Muscle of back (tissue), 13 donors: ENCODE measurements at places on chromosomes 11 and 22. TPM values are rescaled to one million over a fixed set of nuclear protein-coding genes. Genes with fewer than 3 reads are reported as not detected.

DNA sequence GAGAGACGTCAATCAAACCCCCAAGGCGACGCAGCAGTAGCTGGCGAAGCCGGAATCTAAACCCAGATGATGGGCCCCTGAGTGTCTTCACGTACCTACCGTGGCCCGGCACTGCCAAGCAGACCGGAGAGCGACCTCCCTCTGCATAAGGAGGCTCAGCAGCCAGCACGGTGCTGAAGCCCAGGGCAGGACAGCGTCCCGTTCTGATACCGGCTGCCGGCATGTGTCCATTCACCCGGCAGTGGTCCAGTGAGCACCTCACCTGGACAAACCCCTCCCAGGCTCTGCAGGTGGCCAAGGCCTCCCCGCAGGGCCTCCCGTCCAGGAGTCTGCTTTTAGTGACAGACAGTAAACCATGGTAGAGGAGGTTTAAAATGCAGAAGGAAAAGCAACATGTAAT, 142.0 kb downstream of the BRD1 start:
- no peak for DNase-seq

DNA sequence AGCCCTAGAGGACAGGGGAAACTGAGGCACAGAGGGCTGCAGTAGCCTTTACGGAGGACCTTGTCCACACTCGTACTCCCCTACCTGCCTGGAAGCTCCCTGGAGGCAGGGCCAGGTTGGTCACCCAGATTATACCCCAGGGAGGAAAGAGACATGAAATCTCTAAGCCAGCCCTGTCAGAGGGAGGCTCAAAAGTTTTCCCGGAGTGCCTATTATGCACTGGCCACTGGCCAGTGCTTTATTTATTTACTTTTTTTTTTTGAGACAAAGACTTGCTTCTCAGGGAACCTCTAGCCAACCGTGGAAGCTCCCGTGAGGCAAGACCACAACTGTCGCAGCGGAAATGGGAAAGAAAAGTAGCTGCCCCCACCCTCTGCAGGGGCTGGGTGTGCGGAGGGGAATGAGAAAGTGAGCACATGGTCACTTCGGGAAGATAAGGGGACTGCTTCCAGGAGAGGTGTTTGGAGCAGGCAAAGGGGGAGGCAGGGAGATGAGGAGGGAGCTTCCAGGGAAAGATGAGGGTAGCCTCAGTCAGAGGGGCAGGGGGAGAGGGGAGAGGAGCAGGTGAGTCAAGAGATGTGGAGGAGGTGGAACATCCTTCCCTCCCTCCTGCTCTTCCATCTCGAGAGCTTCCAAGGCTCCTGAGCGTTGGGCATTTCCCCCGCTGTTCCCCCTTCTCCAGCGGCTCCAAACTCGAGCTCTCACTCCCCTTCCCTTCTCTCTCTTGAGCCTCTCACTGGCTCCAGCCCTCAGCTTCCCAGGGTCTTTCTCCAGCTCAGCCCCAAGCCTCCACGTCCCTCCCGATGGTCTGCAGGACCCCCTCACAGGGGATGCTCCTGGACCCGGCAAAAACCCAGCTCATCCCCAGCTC, 4.3 kb downstream of the IL2RB start:
- no peak for DNase-seq

DNA sequence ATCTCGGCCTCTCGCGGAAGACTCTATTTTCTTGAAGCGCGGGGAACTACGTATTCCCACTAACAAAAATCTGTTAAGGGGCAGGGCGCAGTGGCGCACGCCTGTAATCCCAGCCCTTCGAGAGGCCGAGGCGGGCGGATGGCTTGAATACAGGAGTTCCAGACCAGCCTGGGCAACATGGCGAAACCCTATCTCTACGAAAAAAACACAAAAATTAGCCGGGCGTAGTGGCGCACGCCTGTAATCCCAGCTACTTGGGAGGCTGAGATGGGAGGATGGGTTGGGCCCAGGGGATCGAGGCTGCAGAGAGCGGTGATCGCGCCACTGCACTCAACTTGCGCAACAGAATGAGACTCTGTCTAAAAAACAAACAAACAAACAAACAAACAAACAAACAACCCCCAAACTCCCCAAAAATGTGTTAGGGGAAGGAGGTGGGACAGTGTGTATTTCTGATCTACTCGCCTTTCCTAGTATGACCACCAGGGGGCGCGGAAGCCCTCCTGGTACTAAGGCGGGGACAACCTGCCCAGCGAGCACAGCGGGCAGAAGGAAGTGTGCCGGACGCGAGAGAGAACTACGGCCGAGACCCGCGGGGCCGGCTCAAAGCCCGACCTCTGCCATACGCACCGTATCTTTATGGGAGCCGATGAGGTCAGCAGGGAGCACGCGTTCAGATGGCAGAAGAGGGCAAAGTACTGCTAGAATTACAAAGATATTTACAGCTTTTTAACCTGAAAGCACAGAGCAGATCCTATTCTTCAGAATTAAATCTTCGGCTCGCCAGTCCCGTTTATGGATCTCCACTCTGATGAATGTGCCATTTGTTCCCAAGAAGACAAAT, 1.3 kb upstream of the STX3 start:
- DNase-seq, result peak; percentile 87

DNA sequence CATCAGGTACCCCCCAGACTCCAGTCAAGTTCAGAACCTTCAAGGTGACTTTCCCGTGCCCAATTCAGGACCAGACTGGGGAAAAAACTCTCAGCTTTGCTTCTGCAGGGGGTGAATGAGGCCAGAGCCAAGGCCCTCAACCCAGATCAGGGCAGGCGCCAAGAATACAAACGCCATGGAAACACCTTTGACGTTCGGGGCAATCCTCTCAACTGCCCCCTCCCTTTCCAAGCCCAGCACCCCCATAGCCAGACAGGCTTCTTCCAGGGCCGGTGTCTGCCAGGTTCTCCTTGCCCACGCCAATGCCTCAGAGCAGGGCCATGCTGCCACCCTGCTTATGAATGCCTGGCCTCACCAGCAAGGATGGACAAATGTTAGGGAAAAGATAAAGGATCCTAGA, 5.8 kb downstream of the ARHGAP1 start:
- no peak for DNase-seq

DNA sequence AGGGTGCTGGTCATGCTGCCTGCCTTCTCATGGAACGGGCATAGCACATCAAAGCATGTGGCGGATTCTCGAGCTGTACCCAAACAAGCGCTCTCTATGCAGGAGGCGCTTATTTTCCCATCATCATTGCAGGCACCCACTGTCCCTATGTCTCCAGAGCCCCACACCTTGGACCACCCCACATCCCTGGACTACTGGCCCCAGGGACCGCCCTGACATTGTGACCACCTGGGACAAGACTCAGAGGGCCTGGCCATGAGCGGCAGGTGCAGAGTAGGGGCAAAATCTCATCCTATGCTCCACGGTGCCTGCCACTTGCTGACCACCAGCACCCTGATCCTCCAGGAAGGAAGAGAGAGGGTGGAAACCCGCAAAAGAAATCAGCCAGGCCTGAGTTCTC, 170.4 kb downstream of the DSCAML1 start:
- DNase-seq, result no peak

DNA sequence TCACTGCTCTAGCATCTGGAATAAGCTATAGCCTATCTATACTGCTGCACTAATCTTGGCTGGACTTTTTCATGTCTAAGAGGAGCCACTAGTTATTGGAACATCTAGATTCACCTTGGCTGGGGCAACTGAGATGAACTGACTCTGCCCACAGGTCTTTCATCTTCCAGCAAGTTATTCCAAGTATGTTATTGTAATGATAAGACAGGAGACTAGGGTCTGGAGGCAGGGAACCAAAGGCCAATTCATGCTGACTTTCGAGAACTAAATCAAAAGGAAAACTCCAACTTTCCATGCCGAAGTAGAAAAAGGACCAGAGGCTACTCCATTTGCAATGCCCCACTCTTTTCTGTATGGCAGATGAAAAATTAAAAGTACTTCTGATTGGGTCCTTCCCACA, 1243.0 kb upstream of the RAG2 start:
- DNase-seq, result no peak

GRCh38 chr11:47061429-47062178, 115.1 kb downstream of the ARFGAP2 start:
- no peak for DNase-seq

- DNase-seq, result peak; percentile 26
These were observed 18.8 kb downstream of the PPFIBP2 start for GRCh38 chr11:7532405-7533145.

DNA sequence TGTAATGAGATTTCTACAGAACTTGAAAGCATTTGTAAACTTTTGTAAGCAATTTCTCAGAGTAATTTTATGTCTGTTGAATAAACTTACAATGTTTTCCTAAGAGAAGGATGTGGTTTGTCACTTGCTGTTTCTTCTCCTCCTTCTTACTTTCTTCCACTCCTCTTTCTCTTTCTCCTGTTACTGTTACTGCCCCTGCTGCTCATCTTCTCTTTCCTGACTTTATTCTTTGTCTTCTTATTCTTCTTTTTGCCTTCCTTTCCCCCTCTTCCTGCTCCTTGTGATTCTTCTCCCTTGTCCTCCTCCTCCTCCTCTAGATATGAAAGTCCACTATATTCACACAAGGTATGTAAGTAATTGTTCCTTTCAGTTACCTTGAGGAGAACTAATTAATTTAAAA, 31.1 kb upstream of the MMP7 start:
- DNase-seq, result no peak

DNA sequence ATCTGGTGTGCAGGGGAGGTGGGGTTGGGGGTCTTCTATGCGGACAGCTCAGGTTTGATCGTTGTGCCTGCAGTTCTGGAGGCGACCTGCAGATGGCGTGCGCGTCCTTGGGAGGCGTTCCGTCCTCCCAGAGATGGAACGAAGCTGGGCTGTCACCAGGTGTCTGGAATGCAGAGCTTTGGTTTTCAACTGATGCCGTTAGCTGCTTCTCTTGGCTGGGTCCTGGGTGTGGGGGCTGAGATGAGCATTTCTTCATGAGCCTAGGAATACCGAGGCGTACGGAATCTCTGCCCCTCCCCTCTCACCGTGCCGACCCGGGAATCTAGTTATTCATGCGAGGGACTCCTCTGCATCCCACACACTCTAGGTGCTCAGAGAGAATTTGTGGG, 98.6 kb downstream of the CEP164 start:
- peak; percentile 29 for DNase-seq

DNA sequence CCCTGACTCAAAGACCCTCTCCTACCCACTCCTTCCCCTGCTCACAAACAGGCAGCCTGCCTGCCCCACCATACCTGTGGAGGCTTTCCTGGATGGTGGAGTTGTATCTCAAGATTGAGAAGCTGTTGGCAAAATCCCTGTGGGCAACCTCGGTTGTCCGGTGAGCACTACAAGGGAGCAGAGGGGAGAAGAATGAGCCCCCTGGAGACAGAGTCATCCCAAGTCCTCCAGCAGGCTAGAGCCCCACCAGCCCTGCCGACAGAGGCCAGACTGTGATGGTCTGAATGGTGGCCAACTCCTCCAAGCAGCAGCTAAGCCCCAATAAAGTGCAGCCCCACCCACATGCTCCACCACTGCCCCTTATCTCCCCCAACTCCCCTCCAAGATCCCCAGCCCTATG, 17.5 kb downstream of the TMPRSS13 start:
- DNase-seq, result no peak

The PPP1R14B gene
- 159 TPM for polyA plus RNA-seq

- peak; percentile 21 for DNase-seq
These were observed 17.9 kb downstream of the SEC14L3 start for GRCh38 chr22:30453731-30454510.

The RGL4 gene
- polyA plus RNA-seq, result 2.4 TPM
